NCI-H1436 treated with DMSO at 0.1 percent for 48 hours (cell line): ENCODE measurements at places on chromosomes 5 and 9.
A peak's percentile ranks its signal among the peaks of the same experiment; 100 is the strongest.

DNA sequence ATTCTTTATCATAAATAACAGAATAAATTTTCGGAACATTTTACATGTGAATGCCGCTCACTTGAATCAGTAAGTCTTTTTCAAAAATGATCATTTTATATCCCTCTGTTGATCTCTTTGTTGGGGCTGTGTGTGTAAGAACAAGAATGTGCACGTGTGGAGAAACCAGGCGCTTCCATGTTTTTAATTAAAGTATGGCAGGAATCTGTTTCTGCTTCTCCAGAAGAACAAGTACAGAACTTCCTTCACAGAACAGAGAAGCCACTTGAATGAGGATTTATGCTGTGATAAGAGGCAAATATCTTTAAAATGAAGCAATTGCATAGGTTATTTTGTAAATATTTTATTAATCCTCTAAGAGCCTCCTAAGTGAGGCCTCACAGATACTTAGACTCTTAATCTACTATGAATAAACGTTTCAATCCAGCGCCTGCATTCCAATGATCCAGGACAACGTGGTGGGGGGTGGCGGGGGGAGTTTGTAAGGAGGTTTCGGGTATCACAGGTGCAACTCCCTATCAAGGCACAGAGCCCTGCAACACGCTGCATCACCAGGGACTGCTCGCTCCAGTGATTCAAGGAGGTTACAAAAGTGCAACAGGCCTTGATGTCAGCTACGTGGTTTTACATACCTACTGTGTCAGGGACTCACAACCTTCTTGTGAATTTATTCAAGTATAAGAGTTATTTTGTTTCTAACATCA is 409.2 kb downstream of the BNC2 start:
- no peak for DNase-seq

- DNase-seq: no peak
Observed at GRCh38 chr9:96168882-96169281, 133.1 kb downstream of the HSD17B3 start.

- DNase-seq: no peak
Observed at GRCh38 chr9:135136481-135136880, 49.0 kb downstream of the OLFM1 start.

DNA sequence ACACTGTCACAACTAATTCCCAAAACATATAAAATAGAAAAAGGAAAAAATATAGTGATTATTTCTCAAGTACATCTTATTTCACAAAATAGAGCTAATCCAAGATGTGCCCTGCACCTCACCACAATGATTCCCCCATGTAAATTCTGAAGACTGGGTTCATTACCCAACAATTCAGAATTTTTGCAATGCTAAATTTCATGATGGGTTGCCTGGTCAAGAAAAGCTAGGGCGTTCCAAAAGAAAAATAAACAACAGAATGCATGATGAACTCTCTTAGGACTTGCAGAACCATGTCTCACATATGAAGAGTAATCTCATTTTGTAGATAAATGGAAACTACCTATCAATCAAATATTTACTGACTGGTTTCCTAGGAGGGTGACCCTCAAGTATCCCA is 259.6 kb upstream of the NFIL3 start:
- DNase-seq: no peak

DNA sequence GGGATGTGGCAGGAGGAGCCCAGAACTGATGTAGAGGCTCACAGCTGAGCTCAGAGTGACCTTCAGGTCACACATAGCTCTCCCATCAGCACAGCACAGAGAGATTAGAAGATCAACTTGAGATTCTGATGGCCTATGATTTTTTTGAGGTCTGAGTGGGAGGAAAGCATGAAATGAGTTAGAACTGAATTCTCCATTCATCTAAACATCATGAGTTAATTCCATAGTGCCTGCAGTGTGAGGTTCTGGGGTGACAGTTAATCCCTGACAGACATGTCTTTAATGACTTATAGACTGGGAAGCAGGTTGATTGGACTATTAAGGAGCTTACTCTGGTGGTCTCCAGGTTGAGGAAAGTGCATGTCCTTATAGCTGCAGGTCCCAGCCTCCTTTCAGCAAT is 22.4 kb downstream of the SLC22A5 start:
- no peak for DNase-seq

DNA sequence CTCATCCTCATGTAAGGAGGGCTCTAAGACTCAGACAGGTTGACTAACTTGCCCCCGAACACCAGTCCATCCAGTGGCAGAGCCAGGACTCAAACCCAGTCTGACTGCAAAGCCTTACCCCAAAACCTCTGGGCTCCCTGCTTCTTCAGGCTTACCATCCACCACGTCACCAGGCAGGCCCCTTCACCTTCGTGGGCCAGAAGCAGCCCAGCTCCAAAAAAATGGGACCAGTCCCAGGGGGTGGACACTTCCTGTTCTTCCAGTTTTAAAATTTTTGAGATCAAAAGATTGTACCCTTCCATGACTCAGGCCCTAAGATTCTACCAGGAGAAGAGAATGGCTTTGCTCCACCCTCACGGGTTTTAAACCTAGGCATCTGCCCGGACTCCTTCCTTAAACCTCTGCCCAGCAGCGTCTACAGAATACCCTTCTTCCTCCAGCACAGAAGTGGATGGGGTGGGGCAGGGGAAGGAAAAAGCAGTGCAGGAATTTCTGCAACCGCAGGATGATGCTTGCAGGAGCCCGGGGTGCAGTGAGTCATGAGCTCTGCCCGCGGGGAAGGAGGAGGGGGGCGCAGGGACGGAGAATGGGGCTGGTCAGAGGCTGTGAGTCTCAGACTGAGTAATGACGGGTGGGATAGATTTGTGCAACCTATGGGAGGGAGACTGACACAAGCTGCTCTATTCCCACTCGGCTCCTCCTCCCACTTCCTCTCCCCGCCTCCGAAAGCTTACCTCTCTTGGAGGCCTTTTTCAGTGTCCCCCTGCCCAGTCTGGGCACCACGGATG is 50.4 kb upstream of the STXBP1 start:
- DNase-seq: no peak

DNA sequence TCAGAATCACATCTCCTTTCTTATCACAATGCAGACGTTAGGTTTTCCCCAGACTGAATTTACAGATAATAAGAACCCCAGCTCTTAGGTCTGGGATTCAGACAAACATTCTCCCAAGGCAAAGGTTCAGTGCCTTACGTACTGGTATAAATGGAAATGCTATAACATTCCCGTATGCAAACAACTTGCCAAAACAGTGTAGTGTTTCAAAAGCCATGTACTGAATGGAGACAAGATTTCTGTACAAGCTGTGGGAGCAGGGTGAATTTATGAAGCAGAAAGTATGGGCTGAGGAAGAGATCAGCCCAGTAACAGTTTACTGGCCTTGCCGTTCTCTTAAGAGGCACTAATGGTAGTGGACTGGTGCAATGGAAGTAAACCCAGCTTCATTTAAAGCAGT is 225.5 kb upstream of the ZNF462 start:
- DNase-seq: no peak

DNA sequence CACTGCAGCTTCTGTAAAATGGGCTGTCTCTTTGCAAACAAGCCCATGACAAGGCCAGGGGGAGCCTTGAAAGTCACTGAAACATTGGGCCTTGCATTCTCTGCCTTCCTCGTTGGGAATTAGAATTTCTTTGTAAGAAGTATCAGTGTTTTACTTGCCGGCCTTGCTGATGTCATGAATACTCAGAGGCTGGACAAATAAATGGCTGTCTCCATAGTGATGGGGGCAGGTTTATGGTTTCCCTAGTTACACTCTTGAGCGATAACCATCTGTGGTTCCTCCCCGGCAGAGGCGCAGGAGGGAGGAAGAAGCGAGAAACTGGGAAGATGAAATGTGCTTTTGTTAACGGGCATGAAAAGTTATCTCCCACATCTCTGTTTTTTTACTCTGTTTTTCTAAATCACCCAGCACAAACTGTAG is 272.7 kb upstream of the PANK3 start:
- DNase-seq: no peak

- DNase-seq: peak; percentile 82
Observed at GRCh38 chr5:32585446-32586275, at the start of gene SUB1. SUB1 (plus strand) TSS chr5:32585557; CDS start chr5:32588513, 2,956 bp downstream.

DNA sequence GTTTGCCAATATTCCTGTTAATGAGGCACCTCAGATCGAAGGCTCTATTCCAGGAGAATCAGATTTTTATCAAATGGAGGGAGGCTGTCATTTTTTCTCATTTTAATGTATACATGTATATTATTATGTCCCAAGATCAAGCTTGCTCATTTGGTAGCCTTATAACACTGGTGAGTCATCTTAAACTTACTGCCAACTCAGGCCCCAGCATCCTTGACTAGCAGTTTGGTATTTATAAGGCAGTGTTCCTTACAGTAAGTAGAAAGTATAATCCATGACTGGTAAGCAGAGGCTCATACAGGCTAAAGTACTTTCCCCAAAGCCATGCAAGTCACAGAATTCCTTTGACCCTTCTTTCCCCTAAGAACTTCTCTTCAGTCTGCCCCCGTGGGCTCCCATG is 90.7 kb upstream of the NR3C1 start:
- no peak for DNase-seq

- DNase-seq: no peak
Observed at GRCh38 chr9:125829743-125830142, 82.6 kb downstream of the PBX3 start.

DNA sequence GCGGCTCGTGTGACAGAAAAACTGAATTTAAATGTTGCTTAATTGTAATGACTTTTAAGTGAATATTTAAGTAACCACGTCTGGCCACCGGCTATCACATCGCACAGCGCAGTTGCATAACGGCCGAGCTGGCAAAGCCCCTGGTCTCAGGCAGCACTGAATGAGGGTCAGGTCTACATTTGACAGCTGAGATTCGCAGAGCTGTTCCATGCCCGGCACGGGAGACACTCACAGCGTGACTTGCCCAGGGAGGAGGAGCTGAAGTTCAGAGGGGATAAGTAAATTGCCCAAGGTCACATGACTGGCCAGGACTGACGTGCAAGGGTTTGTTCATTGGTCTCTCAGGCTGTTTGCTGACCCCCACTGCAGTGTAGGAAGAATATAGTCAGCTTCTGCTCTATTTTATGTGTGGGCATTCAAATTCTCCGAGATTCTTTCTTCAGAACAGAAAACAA is 17.4 kb upstream of the COL5A1 start:
- DNase-seq: no peak

GRCh38 chr5:24112420-24112819 is 532.4 kb downstream of the CDH10 start:
- no peak for DNase-seq

- no peak for DNase-seq
Observed at GRCh38 chr9:121363622-121363961, 6.5 kb downstream of the STOM start.

GRCh38 chr5:135025730-135026644 is 8.0 kb downstream of the PITX1 start:
- DNase-seq: no peak

GRCh38 chr5:155897761-155898160 is 429.2 kb upstream of the SGCD start:
- no peak for DNase-seq

DNA sequence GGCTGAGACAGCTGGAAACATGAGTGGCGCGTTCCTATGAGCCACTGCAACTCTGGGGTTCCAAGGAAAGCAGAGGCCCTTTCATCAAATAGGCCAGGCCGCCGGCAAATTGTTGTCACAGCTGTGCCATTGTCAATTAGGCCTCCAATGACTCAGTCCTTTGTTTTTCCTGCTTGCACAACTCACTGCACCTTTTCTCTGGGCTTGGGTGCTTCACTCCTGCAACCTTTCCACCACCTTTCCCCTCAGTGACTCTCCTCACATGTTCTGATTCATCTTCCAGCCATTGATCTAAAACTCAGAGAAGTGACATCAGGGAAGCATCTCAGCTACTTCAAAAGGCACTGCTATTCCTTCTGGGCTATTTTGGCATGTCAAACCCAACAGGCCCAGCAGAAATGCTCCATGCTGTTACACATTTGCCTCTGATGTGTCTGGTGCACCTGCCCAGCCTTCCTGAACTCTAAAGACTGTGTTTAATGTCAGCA is 653.7 kb downstream of the NR2F1-AS1 start:
- no peak for DNase-seq

GRCh38 chr5:24208686-24209106 is 436.1 kb downstream of the CDH10 start:
- no peak for DNase-seq

DNA sequence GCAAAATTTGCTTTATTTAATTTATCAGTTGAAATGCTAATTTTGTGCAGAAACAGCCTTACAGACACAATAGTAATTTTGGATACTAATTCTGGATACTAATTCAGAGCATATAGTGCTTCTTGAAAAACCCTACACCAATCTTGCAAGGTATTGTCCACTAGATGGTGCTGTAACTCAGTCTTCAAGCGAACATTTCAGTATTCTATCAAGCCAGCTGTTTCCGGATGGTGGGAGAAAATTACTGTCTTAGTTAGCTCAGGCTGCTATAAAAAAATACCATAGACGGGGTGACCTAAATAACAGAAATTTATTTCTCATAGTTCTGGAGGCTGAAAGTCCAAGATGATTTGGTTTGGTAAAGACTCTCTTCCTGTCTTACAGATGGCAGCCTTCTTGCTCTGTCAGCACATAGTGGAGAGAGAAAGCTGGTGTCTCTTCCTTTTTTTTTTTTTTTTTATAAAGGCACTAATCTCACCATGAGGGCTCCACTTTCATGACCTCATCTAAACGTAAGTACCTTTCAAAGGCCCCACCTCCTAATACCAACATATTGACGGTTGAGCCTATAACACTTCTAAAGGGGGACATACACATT is 1306.5 kb upstream of the CDH9 start:
- DNase-seq: no peak

DNA sequence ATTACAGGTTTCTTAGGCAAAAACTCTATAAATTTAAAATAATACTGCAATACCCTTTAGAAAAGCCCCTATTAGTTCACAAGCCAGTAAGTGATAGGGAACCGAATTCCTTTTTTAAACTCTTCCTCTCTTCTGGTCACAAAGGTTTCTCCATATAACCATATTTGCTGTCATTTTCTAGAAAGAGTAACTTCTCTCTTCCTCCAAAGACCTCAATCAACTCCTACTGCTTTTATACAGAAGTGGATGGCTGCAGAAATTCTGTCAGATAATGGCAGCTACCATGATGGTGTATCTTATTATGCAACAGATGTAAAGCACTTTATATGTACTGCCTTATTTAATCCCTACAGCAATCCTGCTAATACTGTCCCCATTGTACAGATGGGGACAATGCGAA is 6.2 kb downstream of the TUT7 start:
- DNase-seq: no peak

GRCh38 chr9:115198001-115198400 is 80.0 kb upstream of the TNC start:
- DNase-seq: no peak
